GM23338 (cell line): ENCODE measurements at places on chromosomes 12 and 14. TPM values are rescaled to one million over a fixed set of nuclear protein-coding genes. Genes with fewer than 3 reads are reported as not detected.

- no peak overlapping the region for H3K4me3 ChIP-seq
- DNase-seq: no peak
These were observed 217.0 kb downstream of the GPHN start for GRCh38 chr14:66724996-66725395.

GRCh38 chr12:104348283-104348993 lies 44.9 kb downstream of the EID3 start:
- no peak overlapping the region for H3K27ac ChIP-seq
- peaks cover 15% of the 10 kb centered on the region; the same call in 1 of the 2 replicates for H3K36me3 ChIP-seq
- H3K4me1 ChIP-seq: peaks cover 35% of the 10 kb centered on the region
- no peak overlapping the region for H3K4me3 ChIP-seq

- peak overlapping the region; percentile 77 for H3K4me3 ChIP-seq
- peaks cover 39% of the 10 kb centered on the region for H3K4me1 ChIP-seq
- H3K27me3 ChIP-seq: peaks cover 47% of the 10 kb centered on the region
- peak; percentile 93 for DNase-seq
- H3K27ac ChIP-seq: no peak overlapping the region
These were observed 1.8 kb upstream of the LRFN5 start for GRCh38 chr14:41604721-41605531.

GRCh38 chr14:51116682-51117081 lies 21.8 kb upstream of the TRIM9 start:
- H3K4me1 ChIP-seq: peaks cover 22% of the 10 kb centered on the region
- H3K27me3 ChIP-seq: no peaks in the 10 kb centered on the region
- H3K4me3 ChIP-seq: no peak overlapping the region
- no peak for DNase-seq

DNA sequence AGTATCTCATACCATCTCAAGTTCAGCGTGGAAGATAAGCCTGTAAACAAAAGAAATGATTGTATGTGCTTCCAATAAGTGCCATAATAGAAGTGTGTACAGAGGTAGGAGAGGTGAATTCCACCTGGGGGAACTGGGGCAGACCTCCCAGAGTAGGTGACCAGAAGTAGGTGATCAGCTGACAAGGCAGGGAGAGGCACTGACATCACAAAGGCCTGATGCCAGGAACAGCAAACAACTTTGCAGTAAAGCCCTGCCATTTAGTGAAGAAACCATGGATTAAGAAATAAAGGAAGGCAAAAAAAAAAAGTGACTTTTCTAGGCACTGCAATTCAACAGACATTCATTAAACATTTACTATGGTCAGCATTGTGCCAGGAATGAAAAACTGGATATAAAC lies 31.1 kb downstream of the NR1H4 start:
- H3K27ac ChIP-seq: no peak overlapping the region
- H3K36me3 ChIP-seq: no peaks in the 10 kb centered on the region
- H3K4me1 ChIP-seq: no peaks in the 10 kb centered on the region
- no peak for DNase-seq
- H3K4me3 ChIP-seq: no peak overlapping the region
- no peaks in the 10 kb centered on the region for H3K27me3 ChIP-seq

DNA sequence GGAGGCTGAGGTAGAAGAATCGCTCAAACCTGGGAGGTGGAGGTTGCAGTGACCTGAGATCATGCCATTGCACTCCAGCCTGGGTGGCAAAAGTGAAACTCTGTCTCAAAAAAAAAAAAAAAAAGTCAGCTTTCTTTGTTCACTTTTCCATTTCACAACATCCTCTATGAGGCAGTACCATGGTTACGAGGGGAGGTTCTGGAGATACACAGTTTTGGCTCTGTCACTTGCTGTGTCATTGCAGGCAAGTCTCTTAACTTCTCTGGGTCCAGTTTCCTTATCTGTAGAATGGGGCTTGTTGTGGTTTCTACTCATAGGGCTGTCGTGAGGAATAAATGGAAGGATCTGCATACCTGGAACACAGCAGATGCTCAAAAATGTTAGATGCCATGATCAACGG lies 75.6 kb upstream of the SLC24A4 start:
- no peak overlapping the region for H3K27ac ChIP-seq
- no peak for DNase-seq
- H3K36me3 ChIP-seq: no peaks in the 10 kb centered on the region
- H3K4me3 ChIP-seq: no peak overlapping the region
- no peaks in the 10 kb centered on the region for H3K4me1 ChIP-seq
- H3K27me3 ChIP-seq: 0 out of 2 replicates have a peak, but pooled peaks cover 1% of the 10 kb centered on the region

Gene OXA1L
- total RNA-seq: 89.9 and 91.7 TPM in 2 replicates

- DNase-seq: peak; percentile 84
- H3K27ac ChIP-seq: peak overlapping the region; percentile 94
- H3K4me3 ChIP-seq: peak overlapping the region; percentile 31; the same call in 1 of the 2 replicates
- H3K36me3 ChIP-seq: no peaks in the 10 kb centered on the region
- no peaks in the 10 kb centered on the region for H3K27me3 ChIP-seq
These were observed 86.0 kb upstream of the HIF1A start for GRCh38 chr14:61609191-61609843.

- H3K4me3 ChIP-seq: peak within 1 kb of the TSS; percentile 58
- H3K27ac ChIP-seq: no peak within 1 kb of the TSS
- H3K36me3 ChIP-seq: no peaks in the 10 kb centered on the region
- peak; percentile 92 for DNase-seq
These were observed at the start of gene WIF1 for GRCh38 chr12:65121049-65121955. WIF1 (minus strand) TSS chr12:65121305; CDS start chr12:65121191, 114 bp downstream.

- DNase-seq: no peak
- no peaks in the 10 kb centered on the region for H3K27me3 ChIP-seq
- no peaks in the 10 kb centered on the region for H3K4me1 ChIP-seq
- no peak overlapping the region for H3K4me3 ChIP-seq
- H3K27ac ChIP-seq: no peak overlapping the region
- no peaks in the 10 kb centered on the region for H3K36me3 ChIP-seq
These were observed 29.0 kb downstream of the TESC start for GRCh38 chr12:117069926-117070900.

GRCh38 chr12:3263282-3263681 lies 186.1 kb downstream of the TSPAN9 start:
- DNase-seq: no peak
- no peaks in the 10 kb centered on the region for H3K27me3 ChIP-seq
- H3K4me3 ChIP-seq: no peak overlapping the region
- H3K27ac ChIP-seq: peak overlapping the region; percentile 26; the same call in 1 of the 2 replicates
- no peaks in the 10 kb centered on the region; the same call in 1 of the 2 replicates for H3K4me1 ChIP-seq

Gene RILPL2
- total RNA-seq: 0.58 and 1.4 TPM in 2 replicates

DNA sequence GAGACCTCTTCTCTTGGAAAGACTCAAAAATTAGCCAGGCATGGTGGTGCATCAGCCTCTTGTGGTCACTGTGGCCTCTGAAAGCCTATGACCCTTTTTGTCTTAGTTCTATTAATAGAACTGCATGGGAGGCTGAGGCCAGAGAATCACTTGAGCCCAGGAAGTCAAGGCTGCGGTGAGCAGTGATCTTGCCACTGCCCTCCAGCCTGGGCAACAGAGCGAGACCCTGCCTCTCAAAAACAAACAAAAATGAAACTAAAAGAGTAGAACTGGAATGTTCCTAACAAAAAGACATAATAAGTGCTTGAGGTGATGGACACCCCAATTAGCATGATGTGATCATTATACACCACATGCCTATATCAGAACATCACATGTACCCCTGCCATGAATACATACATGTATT lies 197.0 kb upstream of the EEA1 start:
- 0 out of 2 replicates have a peak, but pooled peaks cover 3% of the 10 kb centered on the region for H3K4me1 ChIP-seq
- H3K4me3 ChIP-seq: no peak overlapping the region
- H3K27me3 ChIP-seq: no peaks in the 10 kb centered on the region
- H3K27ac ChIP-seq: no peak overlapping the region

GRCh38 chr14:81682134-81682533 lies 148.5 kb upstream of the SEL1L start:
- H3K27me3 ChIP-seq: peaks cover 100% of the 10 kb centered on the region
- H3K36me3 ChIP-seq: no peaks in the 10 kb centered on the region
- H3K27ac ChIP-seq: no peak overlapping the region
- H3K4me1 ChIP-seq: peaks cover 31% of the 10 kb centered on the region

DNA sequence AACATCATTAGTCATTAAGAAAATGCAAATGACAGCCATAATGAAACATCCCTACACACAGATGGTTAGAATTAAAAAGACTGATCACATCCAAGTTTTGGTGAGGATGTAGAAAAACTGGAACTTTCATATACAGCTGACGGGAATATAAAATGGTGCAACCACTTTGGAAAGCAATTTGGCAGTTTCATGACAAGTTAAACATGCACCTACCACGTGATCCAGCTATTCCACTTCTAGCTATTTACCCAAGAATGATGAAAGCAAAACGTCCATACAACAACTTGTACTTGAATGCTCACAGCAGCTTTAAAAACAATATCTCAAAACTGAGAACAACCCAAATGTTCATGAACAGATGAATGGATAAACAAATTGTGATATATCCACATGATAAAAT lies 77.9 kb upstream of the AVPR1A start:
- no peaks in the 10 kb centered on the region for H3K36me3 ChIP-seq
- no peaks in the 10 kb centered on the region for H3K27me3 ChIP-seq
- H3K4me3 ChIP-seq: no peak overlapping the region
- no peaks in the 10 kb centered on the region for H3K4me1 ChIP-seq
- no peak overlapping the region for H3K27ac ChIP-seq
- no peak for DNase-seq

GRCh38 chr12:2999265-2999841 lies 40.2 kb downstream of the TEAD4 start:
- H3K27ac ChIP-seq: peak overlapping the region; percentile 84
- peaks cover 17% of the 10 kb centered on the region for H3K36me3 ChIP-seq
- DNase-seq: peak; percentile 61
- H3K4me1 ChIP-seq: peaks cover 28% of the 10 kb centered on the region
- no peak overlapping the region; the same call in 1 of the 2 replicates for H3K4me3 ChIP-seq

DNA sequence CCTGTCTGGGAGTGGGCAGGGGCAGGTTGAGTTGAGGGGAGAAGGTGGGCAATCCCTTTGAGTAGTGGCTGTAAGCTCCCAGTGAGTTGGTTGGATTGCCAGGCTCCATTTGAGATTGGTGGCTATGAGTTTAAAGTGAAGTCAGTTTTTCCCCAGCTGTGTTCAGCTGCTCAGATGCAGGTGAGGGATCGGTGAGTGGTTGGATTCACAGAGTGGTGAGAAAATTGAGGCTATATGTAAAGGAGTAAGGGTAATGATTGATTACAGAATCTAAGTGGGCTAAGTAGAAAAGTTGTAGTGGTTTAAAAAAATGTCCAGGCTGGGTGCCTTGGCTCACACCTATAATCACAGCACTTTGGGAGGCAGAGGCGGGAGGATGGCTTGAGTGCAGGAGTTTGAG lies 68.6 kb downstream of the GLRX5 start:
- no peak overlapping the region for H3K27ac ChIP-seq
- no peaks in the 10 kb centered on the region for H3K36me3 ChIP-seq
- H3K4me3 ChIP-seq: no peak overlapping the region
- no peaks in the 10 kb centered on the region for H3K4me1 ChIP-seq
- DNase-seq: no peak
- H3K27me3 ChIP-seq: no peaks in the 10 kb centered on the region

GRCh38 chr14:66998013-66998412 lies 191.2 kb upstream of the GARIN2 start:
- no peak overlapping the region for H3K4me3 ChIP-seq
- H3K4me1 ChIP-seq: no peaks in the 10 kb centered on the region
- H3K36me3 ChIP-seq: no peaks in the 10 kb centered on the region
- no peaks in the 10 kb centered on the region for H3K27me3 ChIP-seq

- H3K4me3 ChIP-seq: no peak overlapping the region
- no peak overlapping the region for H3K27ac ChIP-seq
- H3K36me3 ChIP-seq: no peaks in the 10 kb centered on the region
- no peaks in the 10 kb centered on the region for H3K4me1 ChIP-seq
These were observed 37.0 kb upstream of the PPFIBP1 start for GRCh38 chr12:27486961-27487360.

Gene PLCZ1
- not detected in 2 replicates for total RNA-seq

Gene CLEC2A
- total RNA-seq: not detected in 2 replicates

GRCh38 chr12:47314996-47315395 lies 235.2 kb upstream of the AMIGO2 start:
- DNase-seq: no peak
- no peaks in the 10 kb centered on the region for H3K4me1 ChIP-seq
- no peak overlapping the region for H3K4me3 ChIP-seq
- H3K27me3 ChIP-seq: no peaks in the 10 kb centered on the region
- H3K36me3 ChIP-seq: no peaks in the 10 kb centered on the region

GRCh38 chr12:2559931-2560330 lies 234.8 kb upstream of the FKBP4 start:
- no peak overlapping the region for H3K4me3 ChIP-seq
- H3K4me1 ChIP-seq: no peaks in the 10 kb centered on the region
- H3K27me3 ChIP-seq: no peaks in the 10 kb centered on the region
- no peak for DNase-seq
- H3K36me3 ChIP-seq: no peaks in the 10 kb centered on the region
- no peak overlapping the region for H3K27ac ChIP-seq

Gene PIWIL1
- total RNA-seq: not detected in 2 replicates

Gene LBHD2
- total RNA-seq: not detected in 2 replicates

- no peaks in the 10 kb centered on the region for H3K36me3 ChIP-seq
These were observed 1885.8 kb upstream of the SEL1L start for GRCh38 chr14:83419420-83419819.

GRCh38 chr12:53345486-53346188 lies 9.5 kb upstream of the SP7 start:
- no peaks in the 10 kb centered on the region for H3K36me3 ChIP-seq
- H3K27me3 ChIP-seq: peaks cover 36% of the 10 kb centered on the region
- peaks cover 23% of the 10 kb centered on the region for H3K4me1 ChIP-seq
- DNase-seq: peak; percentile 63
- H3K27ac ChIP-seq: no peak overlapping the region

- peak; percentile 5 for DNase-seq
- H3K36me3 ChIP-seq: no peaks in the 10 kb centered on the region
- no peak overlapping the region for H3K27ac ChIP-seq
- H3K27me3 ChIP-seq: no peaks in the 10 kb centered on the region
These were observed 447.6 kb upstream of the CCDC196 start for GRCh38 chr14:66038618-66039017.

DNA sequence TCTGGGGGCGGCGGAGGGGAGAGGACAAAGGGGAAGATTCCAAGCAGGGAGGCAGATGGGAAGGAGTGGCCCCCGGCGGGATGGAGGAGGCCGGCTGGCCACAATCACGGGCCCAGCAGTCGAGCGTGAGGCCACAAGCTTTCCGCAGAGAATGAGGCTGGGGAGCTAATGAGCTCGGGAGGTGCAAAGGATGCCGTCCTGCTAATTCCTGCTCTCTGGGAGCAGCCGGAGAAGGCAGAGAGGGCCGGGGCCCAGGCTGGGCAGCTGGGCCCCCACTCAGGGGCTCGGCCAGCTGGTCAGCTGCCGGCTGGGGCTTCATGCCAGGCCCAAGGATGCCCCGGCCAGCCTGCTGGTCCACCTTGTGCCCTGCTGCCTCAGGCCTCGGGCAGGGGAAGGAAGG lies 98.1 kb upstream of the LHX5 start:
- H3K36me3 ChIP-seq: no peaks in the 10 kb centered on the region
- no peak overlapping the region for H3K4me3 ChIP-seq
- H3K27ac ChIP-seq: no peak overlapping the region
- H3K4me1 ChIP-seq: peaks cover 7% of the 10 kb centered on the region
- no peaks in the 10 kb centered on the region for H3K27me3 ChIP-seq
